Ecto neural progenitor cell (in vitro differentiated cells): ENCODE measurements at places on chromosomes 13 and 19.

DNA sequence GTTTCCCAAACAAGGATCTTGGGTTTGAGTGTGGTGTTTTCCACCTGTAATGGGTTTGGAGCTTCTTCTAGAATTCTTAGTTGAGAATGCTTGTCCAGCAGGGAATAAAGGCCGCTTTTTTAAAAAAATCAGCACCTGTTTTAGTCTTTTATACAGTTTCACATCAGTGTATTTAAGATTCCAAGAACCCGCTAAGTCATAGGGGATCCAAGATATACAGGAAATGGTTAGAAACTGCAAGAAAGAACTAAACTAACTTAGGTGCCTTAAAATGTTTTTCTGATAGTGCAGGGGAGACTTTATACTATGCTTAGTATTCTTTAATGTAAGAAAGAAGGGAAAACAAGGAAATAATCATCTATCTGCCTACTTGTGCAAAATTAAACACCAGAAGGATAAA is 74.7 kb downstream of the C13orf42 start:
- no peak for DNase-seq

- DNase-seq, result peak; percentile 71
Measured at GRCh38 chr13:34942732-34943435, 814 bp downstream of the NBEA start.

DNA sequence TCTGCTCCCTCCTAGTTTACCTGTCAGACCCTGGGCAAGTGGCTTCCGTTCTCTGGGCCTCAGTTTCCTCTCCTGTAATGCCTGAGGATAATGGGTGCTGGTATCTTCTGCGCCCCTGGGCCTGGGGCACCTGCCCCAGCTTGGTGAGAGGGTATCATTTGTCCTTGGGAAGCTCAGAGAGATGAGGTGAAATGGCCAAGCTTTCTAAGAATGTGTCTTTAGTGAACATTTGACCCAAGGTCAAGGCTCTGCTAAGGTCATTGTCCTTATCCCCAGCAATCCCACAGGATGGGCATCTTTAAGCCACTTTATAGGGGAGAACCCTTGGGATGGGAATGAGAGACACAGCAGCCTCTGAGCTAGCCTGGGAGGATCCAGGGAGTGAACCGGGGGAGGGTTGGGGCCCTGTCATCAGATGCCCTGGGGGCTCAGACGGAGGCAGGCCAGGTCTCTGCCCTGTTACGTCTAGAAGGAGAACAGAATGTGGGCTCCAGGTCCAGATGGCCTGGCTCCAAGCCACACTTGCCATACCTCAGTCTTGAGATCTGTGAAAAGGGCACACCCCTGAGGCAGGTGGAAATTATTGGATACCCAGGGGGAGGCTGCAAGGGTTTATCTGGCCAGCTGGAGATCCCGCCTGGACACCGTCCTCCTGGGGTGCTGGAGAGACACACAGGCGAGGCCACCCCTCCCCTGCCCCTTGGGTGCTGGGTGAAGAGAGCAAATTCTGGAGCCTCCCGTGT is 1.1 kb upstream of the NFIC start:
- no peak for DNase-seq

GRCh38 chr19:38769635-38770211 is 3.6 kb downstream of the LGALS7 start:
- peak; percentile 85 for DNase-seq

GRCh38 chr13:76942363-76942762 is 5.9 kb upstream of the ACOD1 start:
- no peak for DNase-seq

DNA sequence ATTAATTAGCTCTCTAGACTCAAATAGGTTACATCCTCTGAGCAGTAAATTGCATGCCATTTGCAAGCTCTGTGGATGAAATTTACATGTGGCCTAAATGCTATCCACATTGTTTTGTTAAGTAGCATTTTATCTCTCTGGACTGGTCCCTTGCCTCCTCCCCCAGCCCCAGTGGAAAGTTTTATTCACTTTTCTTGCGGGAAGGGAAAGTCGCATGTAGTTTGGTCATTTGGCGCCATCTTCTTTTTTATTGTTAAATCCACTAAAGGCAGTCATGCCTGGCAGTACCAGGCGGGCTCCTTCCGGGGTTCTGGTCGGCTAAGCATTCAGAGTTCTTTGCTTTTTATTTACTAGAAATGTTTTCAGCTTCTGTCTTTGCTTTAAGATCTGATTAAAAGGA is 188.7 kb downstream of the TM9SF2 start:
- no peak for DNase-seq

DNA sequence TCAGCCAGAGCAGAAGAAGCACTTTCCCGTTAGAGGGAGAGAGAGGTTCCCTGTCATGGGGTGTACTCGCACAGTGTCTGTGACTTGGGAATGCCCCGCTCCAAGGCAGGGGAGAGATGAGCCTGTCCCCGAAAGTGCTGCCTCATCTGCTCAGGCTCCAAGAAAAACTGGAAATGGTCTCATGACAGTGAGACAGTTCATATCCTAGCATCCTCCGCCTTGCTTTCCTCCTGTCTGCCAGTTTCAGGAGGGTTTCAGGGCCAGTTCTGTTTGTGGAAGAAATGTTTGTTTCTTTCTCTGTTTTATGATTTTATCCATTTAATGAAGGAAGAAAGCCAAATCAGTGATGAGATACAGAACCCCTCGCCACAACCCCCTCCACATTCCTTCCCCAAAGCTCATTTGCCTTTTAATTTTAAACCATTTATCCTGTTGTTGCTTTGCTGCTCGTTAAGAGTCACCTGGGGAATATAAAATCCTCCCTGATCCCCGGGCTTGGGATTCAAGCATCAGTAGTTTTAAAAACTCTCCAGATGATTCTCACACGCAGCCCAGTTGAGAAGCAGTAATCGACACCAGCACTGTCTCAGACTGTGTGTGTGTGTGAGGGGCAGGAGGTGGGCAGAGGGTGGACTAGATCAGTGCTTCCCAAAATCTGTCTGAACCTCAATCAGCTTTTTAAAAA is 144.6 kb upstream of the UBL3 start:
- no peak for DNase-seq

DNA sequence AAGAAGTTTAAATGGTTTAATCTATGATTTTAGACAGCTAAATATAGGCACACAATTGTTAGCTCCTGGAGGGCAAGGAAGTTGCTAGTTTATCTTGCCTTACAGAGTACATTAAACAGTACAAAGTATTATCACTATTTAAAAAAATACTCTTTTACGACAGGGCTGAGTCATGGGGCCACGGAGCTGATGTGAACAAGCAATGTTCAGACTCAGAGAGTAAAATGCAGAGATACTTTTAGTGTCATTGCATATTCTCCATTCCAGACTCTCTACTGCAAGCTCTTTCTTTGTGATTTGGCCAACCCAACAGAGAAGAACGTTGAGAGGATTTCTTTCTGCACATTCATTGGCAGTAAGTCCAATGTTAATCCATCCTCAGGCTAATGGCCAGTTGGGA is 352.4 kb downstream of the SPRY2 start:
- no peak for DNase-seq

- DNase-seq, result peak; percentile 32
Measured at GRCh38 chr19:30160426-30160825, 211.8 kb upstream of the ZNF536 start.

GRCh38 chr13:50326811-50327210 is 311.6 kb downstream of the KCNRG start:
- DNase-seq, result no peak

DNA sequence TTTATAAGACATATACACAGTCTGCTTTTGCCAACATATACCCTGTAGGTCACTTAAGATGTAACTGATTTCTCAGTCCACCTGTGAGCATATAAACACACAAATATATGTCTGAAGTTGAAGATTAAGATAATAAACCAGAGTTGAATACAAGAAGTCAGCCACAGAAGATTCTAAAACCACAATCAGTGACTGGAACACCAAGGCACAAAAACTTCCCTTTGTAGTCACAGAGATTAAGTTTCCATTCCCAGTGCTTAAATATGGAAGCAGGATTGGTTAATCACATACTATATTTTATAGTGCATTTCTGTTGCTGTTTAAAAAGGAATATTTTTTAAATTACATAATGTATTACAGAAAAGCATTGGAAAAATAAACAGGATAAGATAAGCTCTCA is 39.9 kb downstream of the MTMR6 start:
- no peak for DNase-seq

GRCh38 chr19:18399008-18399407 is 1.6 kb upstream of the LRRC25 start:
- DNase-seq, result no peak

- DNase-seq, result no peak
Measured at GRCh38 chr19:42122691-42123607, 9.3 kb downstream of the POU2F2 start.

DNA sequence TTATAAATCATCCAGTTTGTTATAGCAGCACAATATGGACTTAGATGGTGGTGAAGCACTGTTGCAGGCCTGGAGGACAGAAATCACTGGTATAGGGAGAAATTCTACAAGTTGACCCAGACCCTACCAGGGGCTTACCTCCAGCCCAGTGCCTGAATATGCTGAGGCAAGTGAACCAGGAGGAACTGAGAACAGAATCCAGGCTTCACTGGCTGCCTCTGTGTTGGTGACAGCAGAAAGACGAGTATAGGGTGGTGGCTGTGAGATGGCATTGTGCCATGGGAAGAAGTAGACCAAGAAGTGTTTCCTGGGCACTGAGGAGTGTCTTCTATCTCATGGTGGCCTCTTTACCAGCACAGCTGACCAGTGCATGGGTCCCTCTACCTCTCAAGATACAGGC is 15.9 kb upstream of the EID2 start:
- no peak for DNase-seq

GRCh38 chr13:30895773-30896172 is 10.3 kb upstream of the MEDAG start:
- DNase-seq, result no peak

DNA sequence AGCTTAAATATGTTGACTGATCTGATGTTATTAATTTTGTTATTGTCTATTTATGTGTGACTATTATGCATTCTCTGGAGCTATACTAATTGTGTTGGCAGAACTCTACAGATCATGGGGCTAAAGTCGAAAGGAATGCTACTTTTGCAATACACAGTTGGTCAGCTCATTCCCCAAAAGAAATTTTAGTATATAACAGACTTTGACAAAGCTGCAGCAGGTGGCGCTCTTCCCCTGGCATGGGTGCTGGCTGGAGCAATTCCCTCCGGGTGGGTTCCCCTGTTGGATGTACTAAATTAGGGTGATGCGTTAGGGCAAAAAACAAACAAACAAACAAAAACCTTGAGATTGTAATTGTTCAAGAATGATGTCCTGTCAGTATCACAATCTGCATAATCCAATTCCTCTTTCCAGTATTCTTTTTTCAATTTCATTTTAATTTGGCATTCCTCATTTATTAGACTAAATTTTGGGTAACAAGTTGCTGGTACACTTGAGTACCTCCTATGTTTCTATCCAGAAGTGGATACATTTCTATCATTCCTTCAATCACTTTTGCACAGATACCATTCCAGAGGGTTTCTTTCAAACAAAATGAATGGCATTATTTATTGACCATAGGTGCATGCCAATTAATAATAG is 322.8 kb upstream of the EDNRB start:
- DNase-seq, result peak; percentile 68

DNA sequence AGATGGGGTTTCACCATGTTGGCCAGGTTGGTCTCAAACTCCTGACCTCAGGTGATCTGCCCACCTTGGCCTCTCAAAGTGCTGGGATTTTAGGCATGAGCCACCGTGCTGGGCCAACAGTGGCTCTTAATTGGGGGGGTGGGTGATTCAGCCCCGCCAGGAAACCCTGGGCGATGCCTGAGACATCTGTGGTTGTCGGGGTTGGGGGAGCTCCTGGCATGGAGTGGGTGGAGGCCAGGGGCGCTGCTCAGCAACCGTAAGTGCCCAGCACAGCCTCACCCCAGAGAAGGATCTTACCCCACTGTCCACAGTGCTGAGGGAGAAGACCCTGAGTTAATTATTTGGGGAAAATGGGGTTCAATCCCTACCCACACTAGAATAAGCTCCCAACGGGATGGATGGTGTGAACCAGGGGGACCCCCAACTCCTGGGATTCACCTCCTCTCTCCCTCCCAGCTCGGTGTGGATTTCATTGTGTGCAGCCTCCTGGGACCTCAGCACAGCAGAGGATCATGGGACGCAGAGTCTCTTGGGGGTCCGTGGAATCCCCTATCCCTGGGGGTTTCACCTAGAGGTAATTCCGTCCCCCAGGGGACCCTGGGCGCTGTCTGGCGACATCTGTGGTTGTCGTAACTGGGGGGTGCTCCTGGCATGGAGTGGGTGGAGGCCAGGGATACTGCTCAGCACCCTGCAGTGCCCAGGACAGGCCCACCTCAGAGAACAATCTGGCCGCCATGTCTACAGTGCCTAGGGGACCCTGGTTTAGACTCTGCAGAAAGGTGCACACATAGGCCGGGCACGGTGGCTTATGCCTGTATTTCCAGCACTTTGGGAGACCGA is 68.9 kb downstream of the GADD45B start:
- no peak for DNase-seq

DNA sequence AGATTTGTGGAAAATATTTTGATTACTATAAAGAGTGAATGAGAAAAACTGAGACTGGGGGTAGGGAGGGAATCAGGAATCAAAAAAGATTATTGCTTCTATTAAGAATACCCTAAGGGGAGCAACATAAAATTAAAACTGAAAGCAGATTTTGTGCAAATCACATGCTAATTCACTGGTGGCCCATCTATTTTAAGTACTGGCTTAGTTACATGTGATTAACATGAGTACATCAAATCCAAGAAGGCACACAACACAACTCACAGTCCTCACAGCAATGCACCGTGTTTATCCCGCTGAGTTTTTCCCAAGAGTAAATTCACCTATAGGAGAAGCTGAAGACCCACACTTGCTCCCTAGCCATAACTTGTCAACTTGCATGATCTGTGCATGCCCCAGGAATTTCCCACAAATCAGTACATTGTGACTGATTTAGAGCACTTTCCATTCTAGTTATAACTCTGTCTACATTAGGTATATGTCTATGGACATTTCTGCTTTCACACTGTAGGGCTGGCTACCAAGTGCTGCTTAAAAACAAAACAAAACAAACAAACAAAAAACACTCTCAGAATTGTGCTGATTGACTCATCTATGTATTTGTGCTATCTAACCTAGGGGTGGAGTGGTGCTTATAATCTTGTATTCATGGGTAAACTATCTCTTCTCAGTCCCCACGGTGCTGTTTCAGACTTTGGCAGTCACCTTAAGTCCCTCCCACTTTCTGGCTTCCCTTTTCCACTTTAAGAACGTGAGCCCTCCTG is 24.3 kb downstream of the AMER2 start:
- DNase-seq, result no peak

GRCh38 chr19:46124638-46125115 is at the start of gene IGFL3:
Gene IGFL3 (minus strand): TSS chr19:46124688. CDS start chr19:46124649, 39 bp downstream.
- DNase-seq, result no peak

- no peak for DNase-seq
Measured at GRCh38 chr19:16051254-16052025, 24.9 kb upstream of the TPM4 start.

DNA sequence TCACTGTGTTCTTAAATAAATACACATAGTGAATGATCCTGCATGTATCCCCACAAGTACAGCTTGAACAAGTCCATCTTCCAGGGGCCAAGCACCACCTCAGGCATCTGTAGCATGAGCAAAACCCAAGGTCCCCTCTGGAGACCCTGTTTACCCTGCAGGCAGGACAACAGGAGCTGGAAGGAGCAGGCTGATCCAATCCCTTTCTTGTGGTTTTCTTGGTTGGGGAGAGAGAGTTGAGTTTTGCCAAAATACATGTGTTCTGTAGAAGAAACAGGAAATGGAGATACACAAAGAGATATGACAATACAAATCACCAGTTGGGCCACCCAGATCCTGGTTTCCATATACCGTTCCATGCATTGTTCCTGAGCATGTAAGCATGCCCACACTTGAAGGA is 92.8 kb downstream of the SHISA2 start:
- no peak for DNase-seq

GRCh38 chr19:42081584-42082203 is 5.7 kb downstream of the ZNF574 start:
- DNase-seq, result no peak
